ENCODE measurements at places on chromosomes 1 and 21.
A peak's percentile ranks its signal among the peaks of the same experiment; 100 is the strongest.

GRCh38 chr1:91876040-91876470, 9.9 kb downstream of the TGFBR3 start:
- no peak for DNase-seq

DNA sequence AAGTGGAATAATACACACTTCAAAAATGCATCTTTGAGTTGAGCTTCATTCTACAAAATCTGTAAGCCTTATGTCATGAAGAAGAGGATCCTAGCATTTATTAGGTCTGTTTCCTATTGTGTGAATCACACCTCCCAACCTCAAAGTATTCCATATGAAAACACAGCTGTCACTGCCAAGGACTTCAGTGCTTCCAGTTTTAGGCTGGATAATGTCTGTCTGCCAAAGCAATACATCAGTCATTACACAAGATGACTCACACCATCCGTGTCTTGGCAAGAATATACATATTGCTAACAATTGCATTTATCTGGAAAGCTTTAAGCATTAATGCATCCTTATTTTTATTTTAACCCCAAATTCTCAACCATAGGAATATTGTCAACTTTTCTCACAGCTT, 125.7 kb upstream of the TMPRSS15 start:
- DNase-seq: no peak

GRCh38 chr1:202130816-202131522, 8.3 kb downstream of the GPR37L1 start:
- DNase-seq: no peak

GRCh38 chr1:46769028-46769740, 29.7 kb upstream of the CYP4B1 start:
- DNase-seq: no peak

GRCh38 chr1:92887465-92887864, 55.6 kb downstream of the RPL5 start:
- no peak for DNase-seq

GRCh38 chr1:95232646-95233318, 1.2 kb upstream of the RWDD3 start:
- peak; percentile 8 for DNase-seq

DNA sequence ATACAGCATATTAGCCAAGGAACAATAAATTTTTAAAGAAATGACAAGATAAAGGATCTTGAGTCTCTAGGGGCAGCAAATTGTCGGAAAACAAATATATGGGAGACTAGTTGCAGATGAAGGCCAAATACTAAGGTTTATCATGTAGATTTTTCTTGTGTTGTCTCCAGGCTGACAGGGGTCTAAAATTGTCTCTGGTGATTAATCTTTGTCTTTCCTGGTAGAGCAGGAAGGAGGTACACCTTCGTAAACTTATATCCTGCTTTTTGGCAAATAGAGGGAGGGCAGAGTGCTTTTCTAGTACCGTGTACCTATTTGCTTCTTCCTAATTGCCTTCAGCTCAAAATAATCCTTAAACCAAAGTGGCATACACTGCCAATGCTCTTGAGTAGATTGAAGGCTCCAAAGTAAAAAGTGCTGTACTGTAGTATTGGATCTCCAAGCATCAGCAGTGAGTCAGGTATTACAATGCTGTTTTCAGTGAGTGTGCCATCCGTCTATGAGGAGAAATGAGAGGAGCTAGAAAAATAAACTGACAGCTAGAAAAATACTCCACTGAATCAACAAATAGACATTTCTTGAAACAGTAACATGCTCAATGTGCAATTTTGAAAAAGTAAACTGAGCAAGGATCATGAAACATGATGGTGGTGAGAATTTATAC, 1.8 kb upstream of the LEPR start:
- peak; percentile 14 for DNase-seq

DNA sequence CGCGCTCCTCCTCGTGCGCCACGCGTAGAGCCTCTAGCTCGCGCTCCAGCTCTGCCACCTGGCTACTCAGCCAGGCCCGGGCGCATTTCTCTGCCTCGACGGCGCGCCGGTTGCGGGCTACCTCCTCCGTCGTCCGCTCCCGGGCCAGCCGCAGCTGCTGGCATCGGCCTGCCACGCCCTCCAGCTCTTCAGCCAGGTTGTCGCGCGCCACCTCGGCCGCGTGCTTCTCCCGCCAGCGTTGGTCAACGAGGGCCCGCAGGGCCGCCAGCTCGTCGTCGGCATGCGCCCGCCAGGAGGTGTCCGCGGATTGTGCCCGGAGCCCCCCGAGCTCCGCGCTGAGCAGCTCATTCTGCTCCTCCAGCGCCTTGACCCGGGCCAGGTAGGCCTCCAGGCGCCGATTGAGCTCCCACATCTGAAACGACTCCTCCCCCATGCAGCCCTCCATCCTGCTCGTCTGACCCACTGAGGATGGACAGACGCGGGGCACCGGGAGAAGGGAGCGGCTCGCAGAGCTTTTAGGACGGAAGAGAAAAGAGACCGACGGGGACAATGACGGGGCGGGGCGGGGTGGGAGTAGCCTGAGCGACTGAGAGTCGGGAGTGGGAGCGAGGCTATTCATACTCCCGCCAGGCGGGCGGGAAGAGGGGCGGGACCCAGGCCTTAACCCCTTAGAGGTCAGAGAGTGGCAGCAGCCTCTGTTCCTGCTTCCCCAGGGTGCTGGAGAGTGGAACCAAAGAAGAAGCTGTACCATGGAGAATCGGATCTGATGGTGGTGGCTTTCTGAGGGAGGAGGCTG, at the start of gene NES:
NES (minus strand) TSS at position 588 of the 796 bp plus-strand sequence; CDS start at position 445, 143 bp downstream.
- DNase-seq: peak; percentile 87

DNA sequence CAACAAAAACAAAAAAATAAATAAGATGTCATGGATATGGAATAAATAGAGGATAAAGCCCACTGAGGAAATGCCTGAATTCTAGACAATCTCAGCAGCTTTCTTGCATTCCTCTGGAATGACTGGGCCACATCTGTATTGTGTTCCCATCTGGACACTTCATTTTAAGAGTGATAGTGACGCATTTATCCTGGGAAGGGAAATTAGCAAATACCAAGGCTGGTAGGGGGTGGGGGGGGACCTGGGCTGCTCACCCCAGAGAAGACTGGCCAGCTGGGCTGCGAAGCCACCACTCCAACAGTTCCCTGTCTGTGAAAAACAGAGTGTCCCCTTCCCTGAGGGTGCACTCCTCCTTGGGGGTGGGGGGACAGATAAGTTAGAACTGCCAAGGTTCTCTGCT, 106.3 kb downstream of the HIVEP3 start:
- peak; percentile 49 for DNase-seq

DNA sequence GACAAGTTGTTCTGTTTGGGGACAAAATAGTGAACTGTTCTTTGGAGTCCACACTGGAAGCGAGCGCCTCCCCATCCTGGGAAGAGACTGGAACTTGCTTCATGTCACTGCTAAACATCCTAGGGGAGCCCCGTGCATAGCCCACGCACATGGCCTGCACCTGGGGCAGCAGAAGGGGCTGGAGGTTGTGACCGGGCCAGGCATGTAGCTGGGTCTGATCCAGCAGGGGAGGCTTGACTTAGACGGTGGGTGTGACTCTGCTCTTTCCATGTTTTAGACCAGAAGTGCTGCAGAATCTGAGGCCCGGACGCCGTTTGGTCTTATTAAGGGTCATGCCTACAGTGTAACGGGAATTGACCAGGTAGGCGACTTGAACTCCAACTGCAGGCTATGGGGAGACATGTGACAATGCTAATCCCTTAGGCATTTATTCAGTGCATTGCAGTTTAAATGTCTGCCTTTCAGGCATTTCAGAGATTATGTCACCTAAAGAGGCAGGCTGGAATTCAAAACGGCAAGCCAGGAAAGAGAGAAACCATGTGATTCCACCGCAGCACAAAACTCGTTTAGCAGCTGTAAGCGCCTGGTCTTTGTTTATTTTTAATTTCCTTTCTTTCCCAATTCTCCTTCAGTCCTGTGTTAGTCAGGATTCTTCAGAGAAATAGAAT, 21.8 kb downstream of the CAPN9 start:
- DNase-seq: peak; percentile 62

DNA sequence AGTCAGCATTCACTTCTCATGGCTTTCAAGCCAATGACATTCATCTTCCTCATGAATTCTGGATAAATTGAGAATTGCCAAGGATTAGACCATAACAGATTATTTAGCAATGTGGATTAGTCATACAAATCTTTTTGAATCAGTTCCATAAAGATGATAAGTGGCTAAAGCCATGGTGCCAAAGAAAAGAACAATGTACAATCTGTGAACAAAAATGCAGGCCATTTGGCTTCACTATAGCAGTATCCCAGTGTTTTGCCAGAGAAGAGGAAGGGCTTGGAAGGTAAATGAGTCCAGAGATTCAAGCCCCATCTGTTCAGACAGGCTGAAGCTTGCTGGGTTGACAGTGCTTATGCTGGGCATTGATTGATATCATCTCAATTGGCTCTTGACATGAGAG, 376.4 kb upstream of the LRRC7 start:
- no peak for DNase-seq

DNA sequence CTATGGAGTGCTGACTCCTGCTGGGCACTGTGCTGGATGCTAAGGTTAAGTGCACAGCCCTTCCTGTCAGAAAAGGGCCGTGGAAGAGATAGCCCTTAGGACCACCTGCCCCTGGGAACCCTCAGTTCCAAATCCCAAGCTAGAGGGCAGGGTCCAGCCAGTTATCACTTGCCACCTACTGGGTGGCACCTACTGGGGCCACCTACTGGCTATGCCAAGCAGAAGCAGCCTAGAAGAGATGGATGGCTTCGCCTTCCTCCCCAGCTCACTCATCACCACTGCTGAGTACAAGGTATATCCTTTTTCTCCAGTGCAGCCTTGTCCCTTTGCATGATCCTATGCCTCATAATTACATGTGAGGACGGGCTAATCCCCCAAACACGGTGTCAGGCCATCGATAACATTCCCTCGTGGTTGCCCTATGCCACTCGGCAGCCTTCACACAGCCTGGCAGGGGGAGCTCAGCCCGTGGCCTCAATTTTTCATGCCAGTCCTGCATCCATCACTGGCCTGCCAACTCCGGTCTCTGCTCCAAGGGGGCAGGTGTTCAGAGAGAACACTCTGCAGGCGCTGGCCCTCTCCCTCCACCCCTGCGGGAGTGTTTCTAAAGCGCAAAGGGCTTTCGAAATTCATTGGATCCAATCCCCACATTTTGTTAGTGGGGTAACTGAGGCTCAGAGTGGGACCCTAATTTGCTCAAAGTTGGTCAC, 49.0 kb downstream of the SYT2 start:
- no peak for DNase-seq

- no peak for DNase-seq
Observed at GRCh38 chr1:111967067-111967690, 22.3 kb downstream of the KCND3 start.

DNA sequence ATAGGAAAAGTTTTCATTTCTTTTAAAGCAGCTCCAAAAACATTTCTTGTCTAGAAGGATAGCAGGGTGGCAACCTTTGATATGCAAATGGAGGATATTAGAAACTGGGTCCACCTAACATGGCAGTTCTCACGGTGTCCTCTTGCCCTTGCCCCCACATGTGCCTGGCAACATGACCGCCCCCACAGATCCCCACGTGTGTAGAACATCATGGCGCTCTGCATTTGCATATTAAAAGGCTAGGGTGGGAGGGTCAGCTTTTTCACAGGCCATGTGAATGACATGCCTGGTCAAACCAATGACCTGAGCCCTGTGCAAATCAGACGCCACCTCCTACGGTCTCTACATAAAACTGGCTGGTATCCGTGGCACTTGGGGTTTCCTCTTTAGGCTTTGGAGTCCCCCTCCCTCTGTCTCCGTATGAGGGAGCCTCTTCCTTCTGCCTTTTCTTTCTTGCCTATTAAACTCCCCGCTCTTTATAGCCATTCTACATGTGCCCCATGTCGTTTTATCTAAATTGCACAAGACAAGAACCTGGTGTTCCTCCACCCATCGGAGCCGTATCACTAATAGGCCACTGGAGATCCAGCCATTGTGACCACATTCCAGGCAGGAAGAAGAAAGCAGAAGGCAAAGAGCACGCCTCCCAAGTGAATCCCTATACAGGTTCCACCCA, 71.3 kb downstream of the WDR4 start:
- no peak for DNase-seq

DNA sequence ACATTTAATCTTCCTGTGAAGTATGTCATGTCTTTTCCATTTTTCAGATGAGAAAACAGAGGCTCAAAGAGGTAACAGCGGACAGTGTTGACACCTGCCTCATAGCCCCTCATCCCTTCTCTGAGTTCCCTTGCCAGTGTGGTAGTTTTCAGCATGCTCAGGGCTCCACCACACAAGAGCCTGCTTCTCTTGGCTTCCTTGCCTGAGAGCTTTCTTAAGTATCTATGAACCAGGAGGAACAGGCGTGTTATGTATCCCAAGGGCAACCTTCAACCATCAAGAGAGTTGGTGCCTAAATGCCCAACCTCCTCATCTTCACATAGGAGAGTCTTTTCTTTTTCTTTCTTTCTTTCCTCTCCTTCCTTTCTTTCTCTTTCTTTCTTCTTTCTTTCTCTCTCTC, 5.9 kb upstream of the PAFAH2 start:
- DNase-seq: no peak

DNA sequence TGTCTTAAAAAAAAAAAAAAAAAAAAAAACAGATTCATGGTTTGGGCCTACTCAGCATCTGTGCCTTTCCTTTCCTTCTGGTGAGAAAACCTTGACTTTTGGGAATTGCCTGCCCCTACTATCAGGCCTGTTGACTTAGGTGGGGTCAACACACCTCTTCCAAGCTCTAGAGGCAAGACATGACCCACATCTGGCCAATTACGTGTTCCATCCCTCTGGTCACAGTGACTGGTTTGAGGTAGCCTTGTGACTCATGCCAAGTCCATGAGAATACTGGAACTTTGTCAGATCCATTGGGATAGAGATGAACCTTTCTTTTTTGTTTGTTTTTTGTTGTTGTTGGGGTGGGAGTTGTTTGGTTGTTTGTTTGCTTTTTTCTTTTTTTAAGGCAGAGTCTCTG, 37.3 kb upstream of the KHDRBS1 start:
- DNase-seq: no peak

GRCh38 chr21:41640748-41641509, 125.9 kb downstream of the RIPK4 start:
- DNase-seq: peak; percentile 37

DNA sequence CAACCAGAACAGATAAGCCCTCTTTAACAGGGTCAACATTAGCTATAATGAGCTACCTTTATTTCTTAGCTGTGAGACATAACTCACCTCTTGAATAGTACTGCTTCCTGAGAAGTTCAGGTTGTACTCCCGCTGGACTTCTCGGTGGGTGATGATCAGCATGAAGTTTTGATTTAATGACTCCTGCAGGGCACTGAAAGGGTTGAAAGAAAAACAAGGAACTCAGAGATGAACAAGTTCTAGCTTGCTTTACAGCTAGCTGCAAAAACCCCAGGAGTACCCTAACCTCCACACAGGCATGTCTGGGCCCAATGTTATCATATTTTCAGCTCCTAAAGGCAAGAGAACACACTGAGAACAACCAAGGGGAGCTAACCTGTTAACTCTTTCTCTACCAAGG, 254.4 kb downstream of the FAF1 start:
- DNase-seq: no peak

GRCh38 chr21:46156378-46156645, 933 bp upstream of the FTCD start:
- no peak for DNase-seq

Data from AG08396 (cell line).